ENCODE measurements at places on chromosomes 1 and 21.

- DNase-seq = no peak
These were observed 628.0 kb downstream of the SMYD3 start for GRCh38 chr1:245879091-245879490.

- DNase-seq = no peak
These were observed 28.4 kb upstream of the TMEM125 start for GRCh38 chr1:43241413-43241836.

DNA sequence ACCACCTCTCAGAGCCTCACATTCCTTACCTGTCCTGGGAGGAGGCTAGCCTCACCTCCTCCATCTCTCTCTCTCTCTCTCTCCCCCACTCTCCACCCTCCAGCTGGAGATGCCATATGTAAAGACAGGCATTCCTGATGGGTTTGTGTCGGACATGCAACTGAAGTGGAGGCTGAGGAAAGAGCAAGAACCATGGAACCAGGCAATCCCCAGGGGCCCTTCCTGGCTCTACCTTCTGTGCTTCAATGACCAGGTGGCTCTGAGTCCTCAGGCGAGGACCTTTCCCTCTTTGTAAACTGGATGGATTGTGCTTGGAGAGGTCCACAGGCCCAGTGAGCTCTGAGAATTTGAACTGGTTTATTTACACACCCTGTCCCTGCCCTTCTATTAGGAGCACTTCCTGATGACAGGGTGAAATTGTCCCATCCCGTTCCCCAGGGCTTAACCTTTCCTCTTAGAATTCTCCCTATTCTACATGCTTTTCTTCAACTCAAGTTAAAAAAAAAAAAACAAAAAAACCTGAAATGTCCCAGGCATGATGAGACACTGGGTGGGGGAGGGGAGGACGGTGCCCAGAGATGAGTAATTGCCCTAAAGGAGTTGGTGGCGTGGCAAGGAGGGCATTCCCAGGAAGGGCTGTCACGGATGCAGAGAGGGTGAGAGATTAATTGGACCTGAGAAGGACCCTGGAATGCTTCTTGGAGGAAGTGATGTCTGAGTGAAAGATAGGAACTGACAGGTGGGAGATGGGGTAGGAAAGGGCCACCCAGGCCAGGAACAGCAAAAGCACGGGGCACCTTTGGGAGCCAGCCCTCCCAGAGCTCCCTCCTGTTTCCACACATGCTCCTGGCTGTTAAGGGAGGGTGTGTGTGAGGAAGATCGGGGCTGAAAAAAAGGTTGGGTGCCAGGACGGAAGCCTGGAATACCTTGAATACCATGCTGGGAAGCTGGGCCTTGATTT lies 50.2 kb upstream of the WASF2 start:
- no peak for DNase-seq

GRCh38 chr21:38780879-38781278 lies 24.9 kb upstream of the ETS2 start:
- DNase-seq = no peak

DNA sequence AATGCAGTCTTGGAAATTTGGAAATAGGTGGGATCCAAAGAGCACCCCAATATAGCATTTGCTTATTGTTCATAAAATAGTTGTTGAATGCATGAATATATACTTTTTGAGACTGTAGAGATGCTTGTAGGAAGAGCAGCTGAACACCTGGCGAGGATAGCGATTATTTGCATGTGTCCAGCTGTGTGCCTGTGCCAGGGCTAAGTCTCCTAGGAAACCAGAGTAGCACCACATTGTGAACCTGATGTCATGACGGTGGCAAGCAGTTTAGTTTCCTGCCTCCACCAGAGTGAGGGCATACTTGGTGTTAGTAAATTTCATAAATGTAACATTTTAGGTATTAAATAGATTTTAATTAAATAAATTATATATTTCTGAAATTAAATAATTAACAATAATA lies 37.3 kb upstream of the IRF2BP2 start:
- DNase-seq = no peak

- no peak for DNase-seq
These were observed 9.3 kb downstream of the ZNF672 start for GRCh38 chr1:248847181-248847955.

DNA sequence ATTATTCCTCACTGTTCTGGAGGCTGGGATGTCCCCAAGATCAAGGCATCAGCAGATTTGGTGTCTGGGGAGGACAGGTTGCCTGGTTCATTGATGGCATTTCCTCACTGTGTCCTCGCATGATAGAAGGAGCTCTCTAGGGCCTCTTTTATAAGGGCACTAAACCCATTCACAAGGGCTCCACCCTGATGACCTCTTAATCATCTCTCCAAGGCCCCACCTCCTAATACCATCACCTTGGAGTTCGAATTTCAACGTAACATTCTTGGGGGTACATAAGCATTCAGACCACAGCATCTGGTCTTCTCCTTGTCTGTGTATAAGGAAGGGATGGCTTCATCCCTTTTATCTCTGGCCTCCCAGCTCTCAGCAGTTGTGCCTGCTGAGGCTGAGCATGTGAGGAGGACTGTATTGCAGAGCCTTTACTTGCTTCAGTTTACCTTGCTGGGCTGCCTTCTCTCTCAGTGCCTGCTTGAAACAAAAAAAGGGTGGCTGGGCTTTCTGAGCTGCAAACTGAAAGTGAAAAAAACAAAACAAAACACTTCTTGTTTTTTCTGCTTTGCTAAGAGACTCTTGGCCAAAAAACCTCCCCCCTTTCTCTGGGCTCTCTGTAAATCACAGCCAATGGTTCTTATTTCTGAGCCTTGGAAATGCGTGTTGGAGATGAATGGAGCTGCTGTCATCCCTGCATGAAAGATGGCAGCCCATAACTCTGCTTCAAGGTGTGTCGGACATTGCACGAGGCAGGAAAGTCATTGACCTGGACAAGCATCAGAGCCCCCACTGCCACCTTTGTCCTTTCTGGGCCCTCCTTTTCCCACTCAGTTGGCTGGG lies 75.8 kb downstream of the RHOU start:
- no peak for DNase-seq

DNA sequence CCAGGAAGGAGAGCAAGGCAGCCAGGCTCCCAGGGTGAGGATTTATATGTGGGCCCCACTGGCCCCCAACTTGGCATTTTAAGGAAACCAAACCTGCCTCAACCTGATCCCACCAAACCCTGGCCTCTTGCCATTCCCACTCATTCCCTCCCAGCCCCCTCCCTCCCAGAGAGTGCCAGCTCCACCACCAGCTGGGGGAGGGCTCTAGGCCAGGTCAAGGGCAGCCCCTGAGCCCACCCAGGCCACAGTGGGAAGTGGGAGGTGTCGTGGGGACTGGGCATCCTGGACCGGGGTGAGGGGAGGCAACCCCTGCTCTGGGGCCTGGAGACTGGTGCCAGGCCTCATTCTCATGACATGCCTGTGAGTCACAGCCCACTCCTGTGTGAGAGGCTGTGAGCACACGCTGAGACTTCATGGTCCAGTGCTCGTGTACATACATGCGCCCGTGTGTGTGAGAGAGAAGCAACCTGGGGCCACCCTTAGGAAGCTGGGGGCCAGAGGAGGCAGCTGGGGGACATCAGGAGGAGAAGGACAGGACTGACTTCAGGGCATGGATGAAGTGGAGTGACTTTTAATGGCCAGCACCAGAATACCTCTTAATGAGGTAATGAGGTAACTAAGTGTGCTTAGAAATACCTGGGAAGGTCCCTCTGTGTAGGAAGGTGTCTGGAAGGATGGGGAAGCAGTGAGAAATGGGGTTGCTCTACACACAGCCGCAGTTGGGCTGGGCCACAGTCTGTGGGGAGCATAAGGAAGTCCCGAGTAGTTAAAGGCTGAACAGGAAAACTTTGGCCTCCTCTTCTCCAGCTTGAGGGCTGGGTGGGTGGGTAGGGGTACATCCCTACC lies at the start of gene S100A2:
Gene S100A2 (minus strand): TSS at position 316 of the 846 bp plus-strand sequence. CDS start 1,967 bp downstream, outside the sequence.
- DNase-seq = peak; percentile 47

- DNase-seq = no peak
These were observed 62.5 kb downstream of the NIBAN1 start for GRCh38 chr1:184911830-184912229.

DNA sequence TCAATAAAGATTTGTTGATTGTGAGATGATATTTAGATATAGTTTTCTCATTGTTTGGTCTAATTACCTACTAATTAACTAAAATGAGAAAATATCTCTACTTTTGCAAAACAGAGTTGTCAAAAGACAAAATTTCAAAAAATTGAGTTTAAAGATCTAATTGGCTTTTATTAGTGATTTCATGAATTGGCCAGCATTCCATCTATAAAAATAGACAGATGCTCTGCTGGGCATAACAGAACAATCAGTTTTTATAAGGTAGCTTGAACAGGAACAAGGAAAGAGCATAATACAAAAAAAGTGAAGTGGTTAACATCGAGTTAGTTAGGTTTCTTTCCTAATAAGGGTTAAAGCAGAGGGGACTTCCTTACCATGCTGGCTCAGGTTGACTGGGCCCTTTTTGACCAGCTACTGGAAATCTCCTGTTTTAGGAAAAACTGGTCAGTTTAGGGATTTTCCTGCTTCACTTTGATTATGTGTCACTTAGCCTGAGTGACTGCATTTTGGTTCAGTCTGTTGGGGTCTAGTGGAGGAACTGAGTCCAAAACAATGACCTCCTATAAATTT lies 63.0 kb downstream of the VCAM1 start:
- no peak for DNase-seq

DNA sequence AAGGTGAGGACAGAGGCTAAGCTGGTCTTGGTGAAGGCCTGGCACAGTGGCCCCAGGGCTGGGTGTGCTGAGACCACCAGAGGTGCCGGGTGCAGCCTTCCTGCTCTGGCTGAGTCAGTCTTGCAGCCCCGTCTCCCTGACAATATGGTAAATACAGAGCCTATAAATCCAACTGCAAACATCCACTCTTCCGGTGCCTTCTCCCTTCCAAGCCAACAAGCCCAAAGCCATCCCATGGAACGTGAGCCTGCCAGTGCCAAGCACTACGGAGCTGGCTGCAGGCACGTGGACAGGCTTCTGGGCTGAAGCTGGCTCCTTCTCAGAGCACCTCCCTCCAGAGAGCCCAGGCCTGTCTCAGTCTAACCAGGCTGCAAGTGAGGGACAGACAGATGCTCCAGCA lies 70.0 kb downstream of the TRABD2B start:
- no peak for DNase-seq

DNA sequence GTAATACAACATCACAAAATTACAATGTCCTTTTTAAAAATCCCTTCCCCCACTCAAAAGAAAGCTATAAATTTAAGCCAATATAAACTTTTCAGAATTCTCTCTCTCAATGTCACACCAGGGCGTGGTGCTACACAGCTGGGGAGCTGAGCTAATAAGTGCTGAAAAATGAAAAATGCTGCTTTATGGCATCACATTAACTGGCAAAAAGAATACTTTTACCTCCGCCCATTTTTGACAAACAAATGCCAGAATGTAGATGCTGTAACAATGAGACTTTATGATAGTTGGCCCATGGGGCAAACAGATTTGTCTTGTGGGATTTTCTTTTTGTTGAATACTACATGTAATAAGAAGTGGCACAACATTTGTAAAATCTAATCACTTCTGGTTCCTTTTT lies 12.7 kb upstream of the LYPLAL1 start:
- DNase-seq = no peak
